ENCODE measurements at places on chromosomes 16 and 17. TPM values are rescaled to one million over a fixed set of nuclear protein-coding genes. Genes with fewer than 3 reads are reported as not detected.

The NPB gene
- total RNA-seq, result not detected

The SHISA6 gene
- 0.83 TPM for total RNA-seq

The SULT1A3 gene
- total RNA-seq, result 23.7 TPM

The SNX20 gene
- 1.6 TPM for total RNA-seq

The ASPHD1 gene
- 0.33 TPM for total RNA-seq

The HAP1 gene
- total RNA-seq, result not detected

The TAT gene
- not detected for total RNA-seq

The MILR1 gene
- total RNA-seq, result 2.9 TPM
